ENCODE measurements at places on chromosomes 1 and 21. TPM values are rescaled to one million over a fixed set of nuclear protein-coding genes. Genes with fewer than 3 reads are reported as not detected.

The BACE2 gene
- polyA plus RNA-seq = 1.5 TPM

DNA sequence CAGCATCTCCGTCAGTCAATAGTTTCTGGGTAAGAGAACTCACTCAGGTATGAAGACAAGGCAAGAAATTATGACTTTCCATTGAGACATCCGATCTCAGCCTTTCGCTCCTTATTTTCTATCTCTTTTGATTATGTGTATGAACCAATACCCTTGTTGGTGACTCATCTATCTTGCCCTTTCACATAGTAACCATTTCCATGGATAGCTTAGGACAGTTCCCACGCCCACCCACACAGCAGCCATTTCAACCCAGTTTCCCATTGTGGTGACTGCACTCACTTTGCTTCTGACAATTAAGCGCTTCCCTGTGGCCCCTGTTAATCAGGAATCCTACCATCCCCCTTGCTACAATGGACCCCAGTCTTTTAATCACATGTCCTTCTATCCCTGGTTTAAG lies 210.6 kb upstream of the ADGRL2 start:
- no peak for DNase-seq

DNA sequence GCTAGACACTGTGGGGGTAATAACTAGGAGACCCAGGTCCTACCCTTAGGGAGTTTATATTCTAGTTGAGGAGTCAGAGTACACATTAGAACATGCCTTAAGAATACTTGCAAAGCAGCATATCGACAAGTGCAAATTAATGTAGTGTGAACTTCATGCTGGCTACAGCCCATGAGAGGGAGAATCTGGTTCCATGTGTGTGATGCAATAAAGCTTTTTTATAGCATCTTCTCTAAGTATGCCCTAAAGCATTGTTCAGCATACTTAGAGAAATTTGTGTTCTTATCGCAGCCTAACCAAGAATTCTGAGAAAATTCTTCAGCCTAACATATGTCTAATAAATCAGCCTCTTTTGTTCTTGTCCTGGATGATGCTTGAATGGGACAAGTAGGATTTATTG lies 95.5 kb downstream of the SDCCAG8 start:
- DNase-seq = no peak

GRCh38 chr1:78370779-78371482 lies 119.8 kb upstream of the PTGFR start:
- DNase-seq = no peak

DNA sequence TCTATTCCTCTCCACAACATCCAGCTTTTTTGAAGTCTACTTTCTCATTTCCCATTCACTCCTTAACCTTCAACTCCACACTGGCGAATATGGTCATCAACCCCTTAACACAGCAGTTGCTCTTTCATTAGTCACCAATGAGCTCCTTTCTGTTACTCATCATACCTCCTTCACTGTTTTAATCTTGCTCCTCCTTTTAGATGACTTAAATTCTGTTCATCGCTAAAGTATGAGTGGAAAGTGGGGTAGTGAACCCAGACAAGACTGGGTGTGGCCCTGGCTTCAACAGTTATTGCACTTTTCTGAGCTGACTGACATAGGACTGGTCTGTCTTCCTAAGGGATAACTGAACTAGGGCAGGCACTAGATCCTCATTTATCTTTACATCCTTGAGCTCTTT lies 51.3 kb downstream of the AKT3 start:
- no peak for DNase-seq

The IFI6 gene
- 194 TPM for polyA plus RNA-seq

The S100A14 gene
- not detected for polyA plus RNA-seq

DNA sequence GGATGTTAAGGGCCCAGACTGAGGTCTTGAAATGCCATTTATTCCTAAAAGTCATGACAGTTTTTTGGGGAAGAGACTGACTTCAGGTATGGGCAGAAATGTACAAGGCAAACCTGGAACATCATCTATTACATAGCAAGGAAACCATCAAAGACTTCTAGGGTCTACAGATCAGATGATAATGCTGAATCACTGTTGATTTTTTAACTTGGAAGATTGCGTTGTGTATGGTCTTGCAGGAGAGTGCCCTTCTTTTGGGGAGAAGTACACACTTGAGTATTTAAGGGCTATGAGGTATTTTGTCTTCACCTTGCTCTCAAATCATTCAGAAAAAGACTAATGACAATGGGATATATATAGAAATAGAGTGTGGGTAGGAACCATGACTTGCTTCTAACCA lies 15.4 kb upstream of the RD3 start:
- DNase-seq = no peak

GRCh38 chr1:174713796-174714195 lies 266.0 kb downstream of the GPR52 start:
- no peak for DNase-seq

- no peak for DNase-seq
These were observed 349.4 kb downstream of the DUSP10 start for GRCh38 chr1:221392453-221392852.

GRCh38 chr1:201254625-201255478 lies 28.5 kb upstream of the PKP1 start:
- DNase-seq = peak; percentile 22

DNA sequence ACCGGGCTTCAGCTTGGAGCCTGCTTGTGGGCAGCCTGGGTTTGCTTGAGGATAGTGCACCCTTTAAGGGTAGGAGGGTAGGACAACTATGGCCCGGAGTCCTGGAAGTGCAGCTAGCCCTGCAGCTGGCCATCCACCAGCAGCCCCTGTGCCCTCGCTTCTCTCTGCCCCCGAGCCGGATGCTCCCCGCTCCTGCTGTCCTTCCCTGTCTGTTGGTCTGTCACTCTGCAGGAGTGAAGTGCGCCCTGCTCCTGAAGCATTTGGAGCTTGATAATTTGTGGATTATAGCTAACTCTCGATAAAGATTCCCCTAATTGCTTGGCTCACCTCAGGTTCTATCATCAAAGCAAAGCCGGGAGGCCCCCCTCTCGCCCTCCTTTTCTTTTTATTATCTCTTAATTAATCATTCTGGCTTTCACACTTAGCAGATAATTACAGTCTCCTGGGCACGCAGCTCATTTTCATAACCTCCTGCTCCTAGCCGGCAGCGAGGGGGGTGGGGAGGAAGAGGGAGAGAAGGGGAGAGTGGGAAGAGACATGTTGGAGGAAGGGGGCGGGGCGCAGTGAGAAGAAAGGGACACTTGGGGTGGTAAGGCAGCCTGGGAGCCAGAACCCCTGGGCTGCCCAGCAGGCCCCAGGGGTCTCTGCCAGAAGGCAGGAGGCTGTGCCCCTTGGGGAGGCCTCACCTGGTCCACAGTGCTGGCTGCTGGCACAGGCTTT lies 14.4 kb downstream of the KIRREL1 start:
- DNase-seq = no peak

DNA sequence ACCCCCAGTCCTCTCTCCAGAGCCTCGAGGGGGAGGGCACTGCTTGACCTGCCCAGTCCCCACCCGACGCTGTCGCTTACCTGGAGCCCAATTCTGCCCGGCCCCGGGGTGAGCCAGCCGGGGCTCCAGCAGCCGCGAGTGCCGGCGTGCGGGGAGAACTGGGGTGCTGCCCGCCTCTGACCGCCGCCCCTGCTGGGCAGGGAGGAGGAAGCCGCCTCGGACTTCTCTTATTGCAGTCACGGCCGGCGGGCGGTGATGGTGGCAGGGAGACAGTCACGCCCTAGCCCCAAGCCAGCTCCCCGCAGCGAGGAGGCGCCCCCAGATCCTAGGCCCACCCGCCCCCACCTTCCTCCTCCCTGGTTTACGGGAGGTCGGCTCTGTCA lies at the start of gene FGR:
TSS of gene FGR (minus strand) at position 201 of the 383 bp plus-strand sequence. CDS start 11,269 bp downstream, outside the sequence.
- DNase-seq = no peak

GRCh38 chr1:78619803-78620579 lies at the start of gene IFI44L:
TSS of gene IFI44L (plus strand) at chr1:78620448. CDS start at chr1:78627916, 7,468 bp downstream.
- DNase-seq = peak; percentile 12

The OR6N1 gene
- polyA plus RNA-seq = not detected

DNA sequence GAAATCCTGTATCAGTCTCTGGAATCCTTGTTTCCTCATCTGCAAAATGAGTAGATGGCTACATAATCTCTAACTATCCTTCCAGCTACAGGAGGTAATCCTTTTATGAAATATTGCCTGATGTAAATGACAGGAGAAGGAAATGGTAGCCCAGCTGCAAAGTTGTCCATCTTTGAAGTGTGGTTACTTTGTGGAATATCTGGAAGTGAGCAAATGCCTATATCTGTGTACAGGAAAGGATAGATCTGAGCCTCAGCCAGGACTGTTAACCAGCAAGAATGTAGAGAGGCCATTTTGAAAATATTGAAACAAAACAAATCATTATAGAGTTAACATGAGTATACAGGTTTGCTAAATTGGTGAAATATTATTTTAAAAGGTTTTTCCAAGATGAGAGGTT lies 74.8 kb upstream of the BMP8A start:
- DNase-seq = no peak

DNA sequence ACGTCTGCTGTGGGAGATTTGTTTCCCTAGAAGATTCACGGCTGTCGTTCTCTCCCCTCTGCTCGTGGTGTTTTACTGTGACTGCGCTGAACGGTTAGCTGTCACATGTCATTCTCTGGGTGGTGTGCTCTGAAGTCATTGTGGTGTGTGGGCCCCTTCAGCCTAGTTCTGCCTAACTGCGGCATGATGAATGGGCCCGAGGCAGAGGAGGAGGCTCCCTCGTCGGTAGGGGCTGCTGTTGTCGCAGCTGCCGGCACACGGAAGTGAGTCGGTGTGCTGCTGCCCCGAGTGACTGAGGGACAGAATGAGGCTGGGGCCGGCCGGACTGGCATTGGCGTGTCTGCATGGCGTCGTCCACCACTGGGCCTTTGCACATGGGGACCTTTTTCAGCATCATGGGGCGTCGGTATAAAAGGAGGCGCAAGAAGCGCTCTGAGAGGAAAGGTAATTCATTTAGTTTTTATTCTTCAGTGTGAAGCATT lies 77.9 kb downstream of the ADARB1 start:
- DNase-seq = peak; percentile 14

The KRTAP6-3 gene
- polyA plus RNA-seq = not detected

GRCh38 chr1:221813887-221814286 lies 72.0 kb upstream of the DUSP10 start:
- DNase-seq = no peak

DNA sequence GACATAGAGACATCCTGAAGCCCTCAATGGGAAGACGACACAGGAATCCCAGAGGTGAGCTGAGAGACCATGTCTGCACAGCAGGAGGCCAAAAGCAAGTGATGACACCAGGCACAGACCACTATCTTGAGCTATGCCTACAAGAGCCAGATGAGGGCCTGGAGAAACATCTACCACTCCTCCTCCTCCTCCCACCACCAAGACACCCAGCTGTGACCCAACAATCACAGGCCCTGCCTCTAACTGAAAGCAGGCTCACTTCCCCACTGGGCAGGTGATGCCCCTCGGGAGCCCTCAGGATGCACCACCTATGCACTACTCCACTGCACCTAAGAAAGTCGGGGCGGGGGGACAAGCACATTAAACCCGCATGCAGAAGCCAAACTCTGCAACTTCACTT lies 16.5 kb downstream of the TADA1 start:
- DNase-seq = no peak

DNA sequence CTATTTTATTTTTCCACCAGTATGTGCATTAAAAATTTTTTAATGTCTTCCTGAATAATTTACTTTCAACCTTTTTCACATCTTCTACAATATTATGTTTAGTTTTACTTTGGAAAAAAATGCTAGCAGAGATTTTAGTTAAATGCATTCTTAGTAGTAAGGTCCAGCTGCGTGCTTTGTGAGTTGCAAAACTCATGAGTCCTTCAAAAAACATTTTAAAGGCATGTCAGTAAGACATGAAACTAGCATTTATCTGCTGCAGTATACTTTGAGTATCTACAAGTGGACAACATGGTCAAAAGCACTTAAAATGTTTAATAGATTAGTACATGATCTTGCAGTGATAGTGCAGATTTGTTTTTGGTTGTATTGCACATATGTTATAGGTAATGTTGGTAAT lies 139.0 kb downstream of the HS2ST1 start:
- DNase-seq = no peak

DNA sequence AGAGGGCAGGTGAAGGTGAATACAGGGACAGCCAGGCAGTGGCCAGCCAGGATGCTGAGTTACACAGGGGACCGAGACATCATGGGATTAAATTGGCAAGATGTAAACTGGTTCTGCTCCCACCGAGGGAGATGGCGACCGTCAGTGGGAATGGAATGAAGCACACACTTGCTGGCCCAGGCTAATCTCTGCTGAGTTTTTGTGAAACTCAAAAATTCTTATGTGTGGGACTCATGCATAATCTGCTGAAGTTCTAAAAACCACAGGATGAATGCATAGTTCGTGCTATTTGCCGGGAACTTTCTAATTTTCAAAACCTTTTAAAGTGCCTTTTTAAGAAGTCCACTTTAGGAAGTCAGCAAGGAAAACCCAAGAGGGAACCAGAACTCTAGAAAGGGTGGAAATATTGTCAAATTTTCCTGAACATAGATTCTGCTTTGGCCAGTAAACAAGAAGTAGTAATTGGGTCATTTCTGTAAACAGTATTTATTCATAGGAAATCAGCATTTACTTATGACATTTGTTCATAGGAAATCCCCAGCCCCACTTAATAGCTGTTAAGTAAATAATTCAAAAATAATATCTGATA lies 85.4 kb upstream of the ROR1 start:
- DNase-seq = no peak

- DNase-seq = no peak
These were observed 305.0 kb downstream of the ST6GALNAC3 start for GRCh38 chr1:76379506-76379905.

The FHAD1 gene
- polyA plus RNA-seq = not detected

The SPRR3 gene
- not detected for polyA plus RNA-seq

DNA sequence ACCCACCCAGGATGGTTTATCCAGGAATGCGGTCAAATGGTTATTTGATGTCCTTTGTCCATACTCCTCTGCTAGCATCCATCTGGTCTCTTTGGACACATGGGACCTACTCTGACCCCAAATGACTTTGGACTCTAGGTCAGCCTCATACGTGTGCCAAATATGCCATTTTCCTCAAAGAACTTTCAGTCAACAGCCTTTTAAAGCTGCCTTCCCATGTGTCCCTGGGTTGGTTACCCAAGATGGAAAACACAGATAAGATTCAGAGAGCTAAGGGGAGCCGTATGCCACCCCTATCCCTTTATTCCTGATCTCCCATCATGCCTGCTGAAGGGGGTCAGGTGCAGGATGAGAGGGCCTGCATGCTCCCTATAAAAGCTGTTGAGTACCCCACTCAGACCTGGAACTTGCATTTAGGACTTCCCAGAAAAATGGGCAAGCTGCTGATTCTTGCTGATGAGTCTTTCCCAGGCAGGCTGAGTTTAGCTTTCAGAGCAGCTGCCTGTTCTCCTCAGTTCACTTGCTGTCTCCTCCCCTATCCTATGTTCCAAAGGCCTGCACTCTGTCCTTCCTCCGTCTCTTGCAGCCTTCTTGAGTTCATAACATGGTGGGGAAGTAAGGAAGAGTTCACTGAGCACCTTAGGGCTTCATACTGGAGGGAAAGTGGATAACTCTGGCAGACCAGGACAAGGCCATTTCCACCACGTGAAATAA lies 19.8 kb downstream of the CHI3L2 start:
- DNase-seq = no peak

GRCh38 chr21:45455674-45456583 lies 51.0 kb downstream of the COL18A1 start:
- DNase-seq = no peak

GRCh38 chr1:162062542-162063015 lies 6.9 kb upstream of the NOS1AP start:
- DNase-seq = no peak
